Activated CD4-positive, alpha-beta T cell treated with anti-CD3 and anti-CD28 coated beads, Interleukin-2, amount 10 ng/mL, durations not matched to agents 7 days and 5 days (primary cell): ENCODE measurements at places on chromosomes 16 and 17. TPM values are rescaled to one million over a fixed set of nuclear protein-coding genes. Genes with fewer than 3 reads are reported as not detected.

The AOC3 gene
- total RNA-seq, result 0.79 TPM

The KCNAB3 gene
- total RNA-seq, result 12.4 TPM

The MGRN1 gene
- 74.4 TPM for total RNA-seq

The FOXC2 gene
- not detected for total RNA-seq

The SCIMP gene
- not detected for total RNA-seq

The CIAO3 gene
- total RNA-seq, result 39.5 TPM

The ENPP7 gene
- not detected for total RNA-seq

The MYCBPAP gene
- total RNA-seq, result 4.8 TPM

The TBC1D3 gene
- total RNA-seq, result not detected

The SBK1 gene
- 19.4 TPM for total RNA-seq

The SLC2A4 gene
- total RNA-seq, result not detected

The C17orf107 gene
- total RNA-seq, result 0.77 TPM

The PHOSPHO1 gene
- total RNA-seq, result not detected

The MEIOB gene
- not detected for total RNA-seq

The RAP1GAP2 gene
- total RNA-seq, result 27.8 TPM

The TP53TG3F gene
- total RNA-seq, result not detected

The GNAO1 gene
- total RNA-seq, result 4.2 TPM

The NPIPA3 gene
- 1.8 TPM for total RNA-seq

The KRTAP4-5 gene
- not detected for total RNA-seq

The MYL4 gene
- not detected for total RNA-seq
